ENCODE measurements at places on chromosomes 3 and 15.

DNA sequence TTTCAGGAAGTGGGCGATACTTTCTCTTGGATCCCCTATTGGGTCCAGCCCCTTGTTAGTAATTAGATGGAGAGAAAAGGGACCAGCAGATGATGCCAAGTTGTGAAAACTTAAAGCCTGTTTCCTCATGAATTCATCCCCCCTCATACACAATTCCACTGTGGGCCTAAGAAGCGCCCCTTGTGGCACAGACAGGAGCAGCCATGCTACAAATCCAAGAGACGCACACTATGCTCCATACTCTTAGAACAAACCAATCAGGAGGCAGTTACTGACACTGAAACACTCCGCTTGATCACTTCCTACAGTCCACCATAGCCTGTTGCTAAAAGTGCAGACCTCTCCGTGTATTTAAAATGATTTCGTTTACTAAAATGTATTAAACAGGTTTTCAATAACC lies 111.3 kb upstream of the ARRDC4 start:
- no peak for DNase-seq

- DNase-seq, result no peak
Measured at GRCh38 chr3:194952841-194953241, 267.2 kb downstream of the FAM43A start.

- no peak for DNase-seq
Measured at GRCh38 chr15:48297668-48298067, 33.6 kb upstream of the DUT start.

GRCh38 chr15:60347480-60348049 lies 50.2 kb downstream of the ANXA2 start:
- DNase-seq, result no peak

DNA sequence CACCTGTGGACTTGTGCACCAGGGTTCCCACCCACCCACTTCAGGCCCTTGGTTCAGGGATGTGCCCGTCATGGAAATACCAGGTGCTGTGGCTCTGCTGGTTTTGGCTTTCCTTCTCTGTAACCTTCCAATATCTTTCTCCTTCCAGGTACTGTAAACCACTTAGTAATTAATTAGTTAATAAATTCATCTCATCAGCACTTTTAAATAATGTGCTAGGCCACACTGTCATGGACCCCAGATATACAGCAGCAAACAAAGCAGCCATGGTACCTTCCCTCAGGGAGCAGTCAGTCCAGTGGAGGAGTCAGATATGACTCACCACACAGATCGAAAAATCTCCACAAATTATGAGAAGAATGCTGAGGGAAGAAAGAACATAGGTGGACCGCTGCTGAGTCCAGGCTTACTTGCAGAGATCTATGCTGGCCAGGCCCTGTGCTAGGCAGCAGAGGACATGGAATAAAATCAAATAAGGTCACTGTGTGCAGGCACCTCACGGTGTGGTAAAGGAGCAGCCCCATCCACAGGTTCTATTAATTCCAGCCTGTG lies 6.8 kb upstream of the GATA2 start:
- no peak for DNase-seq

- peak; percentile 89 for DNase-seq
Measured at GRCh38 chr3:45677033-45677446, 12.2 kb upstream of the SACM1L start.

DNA sequence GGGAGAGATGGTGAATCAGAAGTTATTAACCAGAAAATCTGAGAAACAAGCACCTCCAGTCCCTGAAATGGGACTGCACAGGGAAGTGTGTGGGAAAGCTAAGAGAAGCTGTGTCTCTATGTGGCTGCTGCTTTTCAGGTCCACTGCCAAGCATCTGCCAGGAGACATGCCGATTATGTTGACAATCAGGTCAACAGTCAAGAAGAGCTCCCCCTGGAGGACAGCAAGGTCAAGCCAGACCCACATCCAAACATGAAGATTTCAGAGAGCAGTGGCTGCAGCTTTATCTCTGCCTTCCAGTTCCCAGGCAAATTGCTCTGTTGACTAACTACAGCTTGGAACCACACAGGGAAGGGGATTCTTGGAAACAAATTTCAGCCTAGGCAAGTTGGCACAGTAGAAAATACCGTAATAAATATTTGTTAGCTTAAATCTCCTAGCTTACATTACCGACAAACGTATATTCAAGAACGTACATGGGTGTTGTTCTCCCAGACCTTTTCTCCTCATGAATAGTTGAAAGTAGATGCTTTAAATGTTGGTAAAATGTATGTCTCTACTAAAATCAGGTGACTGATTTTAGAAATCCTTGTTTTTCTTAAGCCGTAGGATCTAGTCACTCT lies 394.5 kb upstream of the RARB start:
- DNase-seq, result peak; percentile 5

GRCh38 chr3:112974894-112975293 lies at the start of gene CD200R1:
TSS of gene CD200R1 (minus strand) at chr3:112975103. CDS start at chr3:112974857, 246 bp downstream.
- no peak for DNase-seq

DNA sequence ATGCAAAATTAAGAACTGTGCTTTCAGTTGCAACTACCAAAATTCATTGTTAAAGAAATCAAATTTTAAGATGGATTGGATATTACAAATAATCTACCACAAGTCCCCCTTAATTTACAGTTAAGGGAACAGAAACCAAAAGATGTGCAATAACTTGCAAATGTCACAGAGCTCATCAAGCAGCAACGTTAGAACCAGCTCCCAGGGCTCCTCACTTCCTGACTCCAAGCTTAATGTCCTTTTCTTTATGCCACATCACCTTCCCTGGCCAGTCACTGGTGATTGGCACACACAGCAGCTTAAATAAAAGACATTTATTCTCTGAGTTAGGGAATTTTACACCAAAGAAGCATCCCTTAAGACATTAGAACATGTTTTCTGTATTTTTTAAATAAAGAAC lies 159.7 kb downstream of the RSL24D1 start:
- DNase-seq, result no peak

DNA sequence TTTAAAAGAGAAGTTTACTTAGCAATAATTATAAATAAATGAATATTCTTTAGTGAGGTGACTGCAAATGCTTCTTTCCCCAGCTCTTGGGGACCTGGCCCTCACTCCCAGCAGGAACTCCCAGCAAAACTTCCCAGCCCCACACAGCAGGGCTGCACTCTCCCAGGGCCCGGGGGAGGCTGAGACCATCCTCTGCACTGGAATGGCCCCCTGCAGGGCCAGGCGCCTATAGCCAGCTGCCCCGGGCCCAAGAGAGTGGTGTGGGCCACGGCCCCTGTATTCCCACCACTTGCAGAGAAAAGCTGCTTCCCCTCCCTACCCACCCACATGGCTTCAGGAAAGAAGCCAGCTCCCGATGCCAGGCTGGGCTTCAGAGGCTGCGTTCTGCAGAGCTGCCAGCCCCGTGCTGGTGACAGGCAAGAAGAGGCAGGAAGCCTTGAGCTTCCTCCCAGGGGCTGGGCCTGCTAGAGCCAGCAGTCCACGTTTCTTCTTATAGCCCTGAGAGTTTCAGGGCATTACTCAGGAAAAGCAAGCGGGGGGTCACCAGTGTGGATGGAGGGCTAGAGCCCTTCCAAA lies 20.0 kb downstream of the IDH2 start:
- no peak for DNase-seq

DNA sequence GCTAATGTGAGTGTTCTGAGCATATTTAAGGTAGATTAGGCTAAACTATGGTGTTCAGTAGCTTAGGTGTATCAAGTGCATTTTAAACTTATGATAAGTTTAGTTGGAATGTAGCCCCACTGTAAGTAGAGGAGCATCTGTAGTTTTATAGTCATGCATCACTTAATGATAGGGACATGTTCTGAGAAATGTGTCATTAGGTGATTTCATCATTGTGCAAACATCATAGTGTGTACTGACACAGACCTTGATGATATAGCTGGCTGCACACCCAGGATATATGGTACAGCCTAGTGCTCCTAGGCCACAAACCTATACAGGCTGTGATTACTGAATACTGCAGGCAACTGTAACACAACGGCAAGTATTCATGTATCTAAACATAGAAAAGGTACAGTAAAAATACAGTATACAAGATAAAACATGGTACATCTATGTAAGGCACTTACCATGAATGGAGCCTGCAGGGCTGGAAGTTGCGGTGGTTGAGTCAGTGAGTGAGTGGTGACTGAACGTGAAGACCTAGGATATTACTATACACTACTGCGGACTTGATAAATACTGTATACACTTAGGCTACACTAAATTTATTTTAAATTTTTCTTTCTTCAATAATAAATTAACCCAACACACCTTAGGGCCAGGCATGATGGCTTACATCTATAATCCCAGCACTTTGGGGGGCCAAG lies 17.9 kb downstream of the DNAH1 start:
- DNase-seq, result peak; percentile 83

- no peak for DNase-seq
Measured at GRCh38 chr3:183529717-183530116, 25.8 kb downstream of the KLHL6 start.

DNA sequence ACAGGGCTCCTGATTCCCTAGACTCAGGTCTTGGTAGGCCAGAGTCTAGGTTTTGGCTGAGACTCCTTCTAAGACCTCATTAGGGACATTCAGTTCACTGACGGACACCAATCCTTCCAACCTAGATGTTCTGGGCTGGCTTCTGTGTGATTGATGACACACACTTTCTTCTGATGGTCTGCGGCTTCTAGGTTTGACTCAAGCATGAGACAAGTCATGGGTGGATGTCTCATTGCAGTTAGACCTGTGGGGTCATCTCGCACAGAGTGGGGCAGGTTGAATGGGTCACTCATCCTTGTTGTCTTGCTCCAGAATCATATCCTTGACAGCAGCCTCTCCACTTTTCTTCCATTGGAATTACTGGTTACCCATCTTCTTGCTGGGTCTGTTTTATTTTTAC lies 35.8 kb downstream of the ARNT2 start:
- no peak for DNase-seq

DNA sequence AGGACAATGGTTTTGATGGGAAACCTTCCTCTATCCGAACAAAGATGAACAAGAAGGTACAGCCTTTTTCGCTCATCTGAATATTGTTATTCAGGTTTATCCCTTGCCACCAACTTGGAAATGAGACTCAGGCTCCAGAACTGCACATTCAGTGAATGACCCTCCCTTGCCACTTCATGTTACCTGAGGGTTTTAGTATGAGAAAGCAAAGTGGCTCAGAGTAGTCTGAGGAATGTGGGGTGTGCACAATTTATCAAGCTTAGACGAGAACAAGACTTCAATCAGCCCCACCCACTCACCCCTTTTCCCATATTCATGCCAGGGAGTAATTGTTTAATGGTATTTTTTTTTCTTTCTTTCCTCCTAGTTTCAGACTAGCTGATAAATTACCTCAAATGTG lies 265.3 kb upstream of the POU1F1 start:
- no peak for DNase-seq

DNA sequence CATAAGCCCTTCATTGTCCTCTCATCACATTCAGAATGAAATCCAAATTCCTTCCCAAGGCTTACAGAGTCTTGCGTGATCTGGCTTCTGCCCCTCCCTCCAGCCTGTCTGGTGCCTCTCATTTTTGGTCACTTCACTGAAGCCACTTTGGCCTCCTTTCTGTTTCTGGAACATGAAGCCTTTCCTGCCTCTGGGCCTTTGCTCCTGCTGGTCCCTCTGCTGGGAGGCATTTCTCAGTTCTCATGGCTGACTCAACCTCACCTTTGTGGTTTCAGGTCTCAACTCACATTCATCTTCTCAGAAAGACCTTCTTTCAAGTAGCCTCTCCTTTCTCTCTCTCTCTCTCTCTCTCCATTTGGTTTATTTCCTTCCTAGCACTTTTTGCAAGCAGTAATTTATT lies 43.9 kb upstream of the BHLHE40 start:
- DNase-seq, result peak; percentile 40

DNA sequence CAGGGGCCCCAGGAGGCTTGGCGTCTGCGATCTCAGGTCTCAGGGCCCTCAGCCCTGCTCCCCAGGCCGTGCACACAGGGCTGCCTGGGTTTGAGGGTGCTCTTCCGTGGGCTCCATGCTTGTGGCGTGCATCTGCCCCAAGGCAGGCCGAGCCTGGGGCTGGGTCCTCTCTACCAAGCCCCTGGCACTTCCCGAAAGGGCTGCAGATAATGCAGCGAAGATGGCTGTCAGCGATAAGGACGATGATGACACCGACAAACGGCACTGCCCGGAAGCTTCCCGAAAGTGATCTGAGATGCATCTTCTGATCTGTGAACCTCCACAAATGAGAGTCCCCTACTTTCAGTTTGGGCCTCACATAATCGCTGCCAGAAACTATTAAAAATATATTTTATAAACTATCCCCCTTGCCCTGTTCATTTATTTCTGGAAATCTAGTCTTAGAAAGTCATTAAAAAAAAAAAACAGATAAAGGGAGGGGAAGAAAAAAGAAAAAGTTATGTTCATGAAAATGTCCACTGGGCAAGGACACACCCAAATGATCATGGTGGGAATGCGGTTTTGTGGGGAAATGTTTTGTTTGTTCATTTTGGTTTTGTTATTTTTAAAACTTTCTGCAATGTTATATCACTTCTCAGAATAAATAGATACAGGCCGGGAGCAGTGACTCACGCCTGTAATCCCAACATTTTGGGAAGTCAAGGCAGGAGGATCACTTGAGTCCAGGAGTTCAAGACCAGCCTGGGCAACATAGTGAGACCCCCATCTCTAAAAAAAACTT lies 51.5 kb downstream of the RPN1 start:
- DNase-seq, result no peak

DNA sequence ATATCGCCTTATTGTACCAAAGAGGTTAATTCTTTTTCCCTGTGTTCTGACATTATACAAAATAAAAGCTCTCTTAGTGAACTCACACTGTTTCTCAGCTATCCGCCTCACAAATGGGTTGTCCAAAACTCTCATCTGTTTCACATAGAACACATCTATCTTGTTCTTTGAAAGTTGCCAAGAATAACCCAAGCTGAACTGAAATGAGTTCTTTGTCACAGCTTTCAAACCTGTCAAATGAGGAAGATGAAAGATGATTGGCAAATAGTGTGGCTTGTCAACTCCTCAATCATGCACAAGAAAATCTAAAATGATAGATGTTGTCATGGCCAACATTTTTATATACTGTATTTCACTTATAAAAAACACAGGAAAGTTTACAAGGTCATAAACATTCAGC lies 168.1 kb upstream of the OSTN start:
- DNase-seq, result no peak

- no peak for DNase-seq
Measured at GRCh38 chr15:65385870-65386258, 8.1 kb upstream of the IGDCC3 start.

- no peak for DNase-seq
Measured at GRCh38 chr3:151992326-151993041, 119.0 kb downstream of the SUCNR1 start.

DNA sequence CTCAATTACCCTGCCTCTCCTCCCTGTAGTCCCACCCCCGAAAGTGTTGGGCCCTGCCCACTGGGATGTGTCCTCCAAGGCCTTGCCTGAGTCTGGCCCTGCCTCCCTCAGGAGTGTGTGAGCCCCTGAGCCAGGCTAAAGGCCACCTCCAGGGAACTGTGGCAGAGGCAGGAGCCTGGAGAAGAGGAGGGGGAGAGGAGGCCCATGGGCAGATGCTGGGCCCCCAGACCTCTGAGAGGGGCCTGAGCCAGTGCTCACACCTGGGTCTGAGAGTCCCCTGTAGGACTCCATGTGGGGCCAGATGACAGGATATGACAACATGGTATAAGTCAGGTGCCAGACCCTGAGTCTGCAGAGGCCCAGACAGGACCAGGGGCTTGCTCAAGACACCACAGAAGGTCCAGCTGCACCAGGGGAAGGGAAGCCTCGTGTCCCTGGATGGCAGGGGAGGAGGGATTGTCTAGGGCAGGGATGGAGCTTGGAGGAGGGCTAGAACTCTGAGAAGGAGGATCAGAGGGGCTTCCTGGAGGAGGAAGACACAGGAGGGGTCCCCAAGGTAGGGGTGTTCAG lies 217.9 kb downstream of the TBC1D2B start:
- no peak for DNase-seq

GRCh38 chr15:23866832-23867231 lies 179.7 kb upstream of the NDN start:
- no peak for DNase-seq

- DNase-seq, result no peak
Measured at GRCh38 chr15:73258271-73259108, 110.3 kb downstream of the HCN4 start.

Measured in PC-9 (cell line).